ENCODE measurements at places on chromosomes 2 and 18.

DNA sequence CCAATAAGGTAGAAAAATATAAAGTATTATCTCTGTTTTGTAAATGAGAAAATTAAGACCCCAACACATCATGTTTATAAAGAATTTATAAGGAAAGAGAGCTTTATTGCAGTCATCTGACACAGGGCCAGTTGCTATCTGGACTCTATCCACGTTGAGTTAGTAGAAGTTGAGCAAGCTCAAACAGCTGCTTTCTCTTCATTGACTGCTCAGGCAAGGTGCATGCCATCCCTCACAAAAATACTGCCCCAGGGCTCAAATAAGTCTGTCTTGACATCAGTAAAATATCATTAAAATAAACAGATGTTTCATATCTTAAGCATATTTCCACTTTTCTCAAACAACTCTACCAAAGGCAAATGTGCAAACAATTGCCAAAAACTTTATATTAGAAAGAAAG, 14.8 kb downstream of the COL5A2 start:
- DNase-seq, result no peak

DNA sequence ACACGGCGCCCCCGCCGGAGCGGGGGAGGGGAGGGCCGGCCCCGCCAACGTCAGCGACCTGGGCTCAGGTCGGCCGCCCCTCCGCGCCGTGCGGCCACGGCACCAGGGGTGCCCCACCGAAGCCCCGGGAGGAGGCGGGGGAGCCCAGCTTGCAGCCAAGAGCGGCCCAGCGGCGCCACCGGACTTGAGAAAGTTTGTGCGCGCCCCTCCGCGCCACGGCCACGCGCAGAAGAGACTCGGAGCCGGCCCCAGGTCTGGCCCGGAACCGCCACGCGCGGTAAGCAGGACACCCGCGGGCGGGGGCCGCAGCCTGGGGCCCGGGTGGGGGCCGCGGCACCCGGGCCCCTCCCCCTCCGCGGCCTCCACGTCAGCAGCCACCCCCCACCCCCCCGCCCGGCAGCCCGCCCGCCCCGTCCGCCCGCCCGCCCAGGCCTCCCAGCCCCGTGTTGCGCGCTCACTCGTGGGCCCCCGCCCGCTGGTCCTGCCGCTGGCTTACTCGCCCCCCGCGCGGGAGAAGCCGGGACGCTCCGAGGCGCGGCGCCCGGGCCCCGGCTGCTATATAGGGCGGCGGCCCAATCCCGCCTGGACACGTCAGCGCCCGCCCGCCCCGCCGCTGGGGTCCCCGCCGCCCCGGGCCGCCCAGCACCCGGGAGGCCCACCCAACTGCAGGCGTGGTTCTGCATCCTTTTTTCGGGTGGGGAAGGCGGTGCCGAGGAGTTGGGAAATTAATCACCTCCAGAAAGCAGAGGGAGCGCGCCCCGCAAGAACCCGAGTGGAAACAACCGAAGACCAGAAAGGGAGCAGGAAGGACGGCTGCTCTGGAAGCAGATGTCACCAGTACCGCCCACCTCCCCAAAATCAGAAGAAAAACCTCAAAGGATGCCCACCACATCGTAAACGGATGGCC, 42.9 kb downstream of the HDLBP start:
- DNase-seq, result peak; percentile 24

GRCh38 chr2:119430023-119430498, 1.6 kb upstream of the TMEM37 start:
- no peak for DNase-seq

DNA sequence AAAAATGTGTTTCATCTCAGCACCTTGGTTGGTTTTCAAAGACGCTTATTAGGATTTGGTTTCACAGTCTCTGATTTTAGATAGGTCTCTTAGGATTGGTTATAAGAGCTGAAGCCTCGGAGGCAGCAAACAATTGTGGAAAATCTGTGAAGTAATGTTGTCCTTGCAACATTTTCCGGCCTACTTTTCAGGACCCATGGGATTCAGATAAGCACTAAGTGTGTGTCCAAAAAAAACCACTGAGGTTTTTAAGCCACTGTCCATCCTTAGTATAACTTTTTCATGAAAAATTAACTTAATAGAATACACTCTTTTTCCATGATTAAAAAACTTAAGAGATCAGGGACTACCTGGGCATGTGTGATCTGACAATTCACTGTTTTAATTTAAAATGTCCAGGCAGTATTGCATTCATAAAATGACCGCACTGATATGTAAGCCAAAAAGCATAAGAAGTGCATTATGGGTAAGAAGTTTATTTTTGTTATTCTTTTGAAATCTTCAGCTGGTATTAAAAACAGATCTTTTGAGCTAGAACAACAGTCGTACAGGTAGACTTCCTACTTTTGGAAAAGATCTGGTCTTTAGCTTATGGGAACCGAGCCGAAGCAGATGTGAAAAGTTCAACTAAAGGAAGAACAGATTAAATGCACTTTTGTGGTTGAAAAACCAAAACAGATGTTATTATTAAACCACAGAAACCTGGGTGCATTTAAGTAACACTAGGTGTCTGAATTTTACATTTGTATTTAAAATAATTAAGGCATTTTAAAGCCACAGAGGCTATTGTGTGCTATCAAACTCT, 479.4 kb upstream of the ZEB2 start:
- DNase-seq, result no peak

DNA sequence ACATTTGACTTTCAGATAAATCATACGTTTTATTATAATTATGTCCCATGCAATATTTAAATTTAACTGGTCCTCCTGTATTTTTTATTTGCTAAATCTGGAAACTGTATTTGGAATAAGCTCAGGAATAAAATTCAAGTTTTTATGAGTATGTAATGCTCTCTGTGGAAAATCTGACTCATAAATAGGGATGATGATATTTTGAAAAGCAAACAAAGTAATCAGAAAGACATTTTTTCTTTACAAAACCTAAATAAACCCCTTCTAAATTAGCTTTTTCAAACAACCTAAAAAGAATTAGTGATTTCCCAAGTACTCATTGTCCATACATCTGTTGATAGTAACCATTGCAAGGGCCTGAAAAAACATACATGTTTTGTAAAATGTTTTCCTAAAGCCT, 41.1 kb downstream of the ASB1 start:
- DNase-seq, result no peak

- DNase-seq, result no peak
These were observed 129.7 kb downstream of the IRS1 start for GRCh38 chr2:226669905-226670304.

GRCh38 chr2:4898706-4899105, 793.5 kb upstream of the SOX11 start:
- DNase-seq, result no peak

GRCh38 chr18:8821083-8821465, 115.7 kb downstream of the MTCL1 start:
- no peak for DNase-seq

DNA sequence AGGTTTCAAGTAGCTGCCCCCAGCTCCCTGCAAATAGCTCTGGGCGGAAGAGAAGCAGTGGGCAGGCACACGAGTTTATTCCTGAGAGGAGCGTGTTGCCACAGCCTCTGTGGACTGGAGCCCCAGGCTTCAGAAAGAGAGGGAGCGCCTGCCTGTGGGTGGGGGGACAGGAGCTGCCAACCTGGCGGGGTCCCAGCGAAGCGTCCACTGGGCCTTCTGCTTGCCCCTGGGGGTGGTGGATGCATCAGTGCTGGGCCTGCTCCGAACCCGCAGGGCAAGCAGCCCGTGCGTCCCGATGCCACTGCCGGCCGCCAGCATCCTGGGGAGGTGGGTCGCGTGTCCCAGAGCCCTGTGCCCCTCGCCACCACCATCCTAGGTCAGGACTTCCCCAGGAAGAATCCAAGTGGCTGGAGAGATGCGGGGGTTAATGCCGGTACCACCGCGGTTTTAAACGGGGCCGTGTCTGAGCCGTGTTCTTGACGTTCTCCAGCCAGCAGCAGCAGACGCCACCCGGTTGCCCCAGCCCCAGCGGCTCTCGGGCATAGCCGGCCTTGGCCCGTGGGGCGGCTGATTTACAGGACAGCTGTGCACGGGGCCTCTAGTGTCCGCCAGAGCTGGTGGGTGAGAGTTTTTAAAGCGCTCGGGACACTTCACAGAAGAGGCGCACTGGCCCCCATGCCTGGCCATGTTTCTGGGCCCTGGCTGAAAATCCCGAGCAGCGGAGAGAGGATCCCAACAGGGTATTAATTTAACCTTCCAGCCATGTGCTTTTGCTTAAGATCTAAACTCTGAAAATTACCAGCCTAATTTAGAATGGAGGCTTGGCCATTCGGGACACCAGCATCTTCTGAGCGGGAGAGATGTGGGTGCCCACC, 84.7 kb downstream of the NFATC1 start:
- DNase-seq, result no peak

DNA sequence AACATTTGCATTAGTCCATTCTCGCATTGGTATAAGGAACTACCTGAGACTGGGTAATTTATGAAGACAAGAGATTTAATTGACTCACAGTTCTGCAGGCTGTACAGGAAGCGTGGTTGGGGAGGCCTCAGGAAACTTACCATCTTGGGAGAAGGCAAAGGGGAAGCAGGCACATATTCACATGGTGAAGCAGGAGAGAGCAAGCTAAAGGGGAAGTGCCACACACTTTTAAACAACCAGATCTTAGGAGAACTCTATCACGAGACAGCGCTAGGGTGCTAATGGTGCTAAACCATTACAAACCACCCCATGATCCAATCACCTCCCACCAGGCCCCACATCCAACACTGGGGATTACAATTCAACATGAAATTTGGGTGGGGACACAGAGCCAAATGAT, 201.7 kb upstream of the MGAT5 start:
- no peak for DNase-seq

- DNase-seq, result no peak
These were observed 495.6 kb downstream of the NYAP2 start for GRCh38 chr2:225895126-225895525.

DNA sequence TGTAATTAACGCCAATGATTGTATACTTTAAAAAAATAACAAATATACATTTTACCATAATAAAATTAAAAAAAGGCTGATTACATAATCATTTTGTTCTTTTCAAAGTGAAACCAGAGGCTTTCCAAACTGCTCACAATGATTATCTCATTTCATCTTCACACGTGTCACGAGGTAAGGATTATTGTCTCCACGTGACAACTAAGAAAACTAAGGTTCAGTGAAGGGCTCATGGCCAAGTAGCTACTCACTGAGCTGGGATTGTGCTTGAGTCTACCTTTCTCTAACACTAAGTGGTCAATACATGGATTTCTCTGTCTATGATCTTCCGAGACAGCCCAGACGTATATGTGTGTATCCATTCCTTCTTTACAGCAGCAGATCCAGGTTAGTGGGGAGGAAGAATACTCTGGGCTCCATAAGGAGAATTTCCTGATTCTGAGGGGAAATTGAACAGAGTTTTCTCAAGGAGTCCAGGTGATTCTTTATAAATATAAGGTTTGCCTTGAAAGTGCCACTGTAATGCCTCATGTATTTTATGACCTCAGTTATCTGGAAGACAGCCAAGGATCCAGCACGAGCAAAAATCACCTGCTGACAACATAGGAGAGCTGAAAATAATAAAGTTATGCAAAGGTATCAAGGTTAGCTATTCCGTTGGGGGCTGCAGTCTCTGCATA, 25.6 kb upstream of the ACSL3 start:
- no peak for DNase-seq

- no peak for DNase-seq
These were observed 20.8 kb downstream of the SP140L start for GRCh38 chr2:230347659-230348305.

DNA sequence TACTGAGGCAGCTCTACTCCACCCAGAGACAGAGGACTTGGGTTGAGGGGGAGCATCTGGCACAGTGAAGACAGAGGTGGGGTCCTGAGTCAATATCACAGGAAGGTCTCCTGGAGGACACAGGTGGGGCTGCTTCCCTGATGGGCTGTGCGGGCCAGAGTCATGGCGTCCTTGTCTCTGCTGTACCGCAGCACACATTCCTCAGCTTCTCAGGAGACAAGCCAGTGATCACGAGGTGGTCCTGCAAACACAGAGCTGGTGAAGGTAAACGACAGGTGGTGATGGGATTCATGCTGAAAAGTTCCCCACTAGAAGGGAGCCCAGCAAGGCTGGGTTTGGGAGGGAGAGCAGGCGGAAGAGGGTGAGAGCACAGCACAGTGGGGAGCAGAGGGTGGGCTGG, 9.7 kb downstream of the TCF23 start:
- no peak for DNase-seq

- DNase-seq, result no peak
These were observed 82.5 kb downstream of the OSBPL1A start for GRCh38 chr18:24315170-24315569.

DNA sequence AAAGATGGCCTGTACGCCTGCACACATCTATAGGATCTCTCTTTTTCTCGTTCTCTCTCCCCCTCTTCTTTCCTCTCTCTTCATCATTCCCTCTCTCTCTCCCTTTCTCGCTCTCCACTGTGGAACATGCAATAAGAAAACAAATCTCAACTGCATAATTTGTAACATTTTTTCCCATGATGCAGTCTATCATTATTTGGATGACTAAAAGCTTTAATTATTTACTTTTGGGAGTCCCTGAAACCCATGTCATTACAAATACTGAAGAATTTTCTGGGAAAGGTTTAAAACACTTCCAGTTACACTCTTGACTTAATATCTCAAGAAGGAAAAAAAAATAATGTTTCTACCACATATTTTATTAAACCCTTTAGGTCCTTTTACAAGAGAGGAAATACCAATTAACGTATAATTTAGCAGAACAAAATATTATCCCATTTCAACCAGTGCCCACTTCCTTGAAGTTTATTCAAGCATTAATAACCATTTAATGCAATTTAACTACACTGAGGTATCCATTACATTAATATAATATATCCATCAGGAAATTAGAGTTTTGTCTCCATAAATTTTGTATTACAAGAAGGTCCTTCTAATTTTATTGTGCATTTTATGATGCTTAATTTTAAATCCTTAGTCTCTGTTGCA, 1615.2 kb upstream of the ACVR2A start:
- DNase-seq, result no peak

GRCh38 chr2:137947728-137948336, 16.4 kb upstream of the HNMT start:
- no peak for DNase-seq

GRCh38 chr2:39871291-39871761, 92.3 kb upstream of the THUMPD2 start:
- no peak for DNase-seq

GRCh38 chr18:58605027-58606020, 23.6 kb downstream of the ALPK2 start:
- peak; percentile 26 for DNase-seq

DNA sequence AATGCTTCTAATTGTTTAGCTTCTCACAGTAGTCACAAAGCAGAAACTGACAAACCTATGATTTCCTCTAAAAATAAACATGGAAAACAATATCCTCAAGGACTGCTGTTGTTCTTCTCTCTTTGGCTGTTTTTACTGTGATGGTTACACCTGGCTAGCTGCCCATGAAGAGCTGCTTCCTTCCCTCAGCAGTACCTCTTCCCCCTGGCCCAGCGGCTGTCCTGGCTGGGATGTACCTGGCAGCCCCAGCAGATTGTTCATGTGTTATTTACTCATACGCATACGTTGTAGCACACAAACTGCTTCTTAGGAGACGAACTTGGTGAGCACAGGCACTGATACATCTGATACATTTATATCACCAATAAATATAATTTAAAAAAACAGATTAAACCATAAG, 27.4 kb downstream of the NEMP2 start:
- no peak for DNase-seq

GRCh38 chr2:105431367-105432043, 32.7 kb upstream of the FHL2 start:
- no peak for DNase-seq
